ENCODE measurements at places on chromosomes 5 and 9. TPM values are rescaled to one million over a fixed set of nuclear protein-coding genes. Genes with fewer than 3 reads are reported as not detected.
A peak's percentile ranks its signal among the peaks of the same experiment; 100 is the strongest.

- DNase-seq: no peak
Measured at GRCh38 chr5:175457466-175457865, 13.5 kb upstream of the DRD1 start.

PDLIM4 gene
- total RNA-seq: 47.7 TPM

GRCh38 chr9:93096131-93096802 is at the start of gene CARD19:
TSS of gene CARD19 (plus strand) at chr9:93096217. CDS start at chr9:93096346, 129 bp downstream.
- DNase-seq: peak; percentile 90

SOHLH1 gene
- not detected for total RNA-seq

CCDC69 gene
- total RNA-seq: 10.5 TPM

DNA sequence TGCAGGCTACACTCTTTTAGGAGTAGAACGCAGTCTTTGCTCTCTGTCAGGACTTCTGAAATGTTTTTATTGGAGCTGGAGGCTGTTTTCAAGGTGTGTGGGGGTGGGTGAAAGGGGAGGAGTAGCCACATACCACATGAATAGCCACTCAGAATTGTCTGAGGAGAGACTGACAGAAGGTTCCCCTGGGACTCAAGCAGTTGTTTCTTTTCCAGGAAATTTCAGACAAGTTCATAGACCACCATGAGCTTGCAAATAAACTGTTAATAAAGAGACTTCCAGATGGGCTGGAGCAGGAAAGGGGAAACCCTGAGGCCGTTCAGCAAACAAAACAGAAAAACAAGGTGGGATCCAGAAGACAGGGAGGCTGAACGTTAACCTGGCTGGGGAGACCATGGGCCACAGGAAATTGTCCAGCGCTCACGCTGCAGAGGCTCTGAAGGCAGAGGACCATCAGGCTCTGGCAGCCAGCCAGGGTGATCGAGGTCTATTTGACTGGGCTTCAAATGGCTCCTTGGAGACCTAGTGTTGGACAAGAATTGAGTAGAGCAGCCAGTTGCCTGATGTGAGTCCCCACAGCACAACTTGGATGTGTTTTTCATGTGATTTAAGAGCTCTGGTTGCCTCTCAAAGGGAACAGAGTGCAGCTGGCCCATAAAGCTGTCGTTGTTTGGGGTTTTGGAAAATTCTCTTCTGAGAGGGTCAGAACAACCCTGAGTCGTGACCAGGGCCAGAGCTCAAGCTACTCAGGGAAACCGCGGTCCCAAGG is 159.2 kb upstream of the RAI14 start:
- DNase-seq: peak; percentile 72

- no peak for DNase-seq
Measured at GRCh38 chr9:19513671-19514275, 105.0 kb downstream of the ACER2 start.

EDIL3 gene
- total RNA-seq: 406 TPM

DNA sequence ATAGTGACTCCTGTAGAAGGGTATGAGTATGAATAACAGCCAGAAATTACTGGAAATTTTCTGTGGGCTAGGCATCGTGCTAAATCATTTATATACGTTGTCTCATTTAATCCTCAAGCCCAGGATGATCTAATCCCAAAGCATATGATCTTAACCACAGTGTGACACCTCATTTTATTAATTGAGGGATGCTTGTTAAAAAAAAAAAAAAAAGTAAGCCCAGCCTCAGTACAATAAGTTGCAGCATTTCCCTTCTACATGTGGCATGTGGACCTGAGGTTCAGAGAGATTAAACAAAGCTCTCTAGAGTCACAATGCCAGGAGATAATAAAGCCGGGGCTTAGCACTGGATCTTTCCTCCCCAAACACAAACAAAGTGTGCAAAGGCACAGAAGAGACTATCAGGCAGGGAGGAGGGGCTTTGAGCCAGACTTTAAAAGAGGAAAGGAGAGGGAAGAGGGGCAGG is 49.5 kb downstream of the KLF4 start:
- no peak for DNase-seq

ZNG1F gene
- 7.2 TPM for total RNA-seq

GRCh38 chr5:20574576-20574975 is 586.6 kb upstream of the CDH18 start:
- no peak for DNase-seq

DNA sequence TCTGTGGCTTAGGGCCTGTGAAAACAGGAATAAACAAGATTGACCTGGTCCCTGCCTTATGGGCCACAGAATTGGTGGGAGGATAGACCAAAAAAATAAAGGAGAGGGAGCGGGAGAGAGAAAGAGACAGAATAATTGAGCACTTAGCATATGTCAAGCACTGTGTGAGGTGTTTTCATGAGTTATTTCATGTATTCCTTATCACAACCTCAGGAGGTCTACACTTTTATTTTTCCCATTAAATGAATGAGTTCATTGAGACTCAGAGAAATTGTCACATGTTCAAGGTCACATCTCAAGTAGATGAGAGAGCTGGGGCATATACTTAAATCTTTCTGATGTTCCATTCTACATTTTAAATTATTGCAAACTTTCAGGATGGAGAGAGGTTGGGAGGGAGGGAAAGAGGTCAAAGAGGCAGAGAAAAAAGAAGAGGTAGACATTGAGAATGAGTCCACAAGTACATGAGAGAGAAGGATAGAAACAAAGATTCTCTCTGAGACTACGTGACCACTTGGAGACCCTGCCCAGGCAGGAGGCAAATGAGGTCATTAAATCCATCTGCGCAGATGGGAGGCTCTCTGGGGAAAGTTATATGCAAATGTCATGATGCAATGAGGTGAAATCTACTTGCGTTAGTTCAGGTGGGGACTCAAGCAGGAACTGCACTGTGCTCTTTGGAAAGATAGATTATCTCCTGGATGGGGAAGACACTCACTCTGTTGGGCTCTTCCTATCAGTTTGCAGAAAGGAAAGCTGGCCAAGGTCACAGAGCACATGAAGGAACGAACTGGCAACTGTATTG is 241.5 kb downstream of the PAPPA start:
- no peak for DNase-seq

GRCh38 chr5:62689599-62690368 is 111.2 kb downstream of the LRRC70 start:
- DNase-seq: no peak

AP3B1 gene
- 85.7 TPM for total RNA-seq

TXNDC15 gene
- total RNA-seq: 87.2 TPM

DNA sequence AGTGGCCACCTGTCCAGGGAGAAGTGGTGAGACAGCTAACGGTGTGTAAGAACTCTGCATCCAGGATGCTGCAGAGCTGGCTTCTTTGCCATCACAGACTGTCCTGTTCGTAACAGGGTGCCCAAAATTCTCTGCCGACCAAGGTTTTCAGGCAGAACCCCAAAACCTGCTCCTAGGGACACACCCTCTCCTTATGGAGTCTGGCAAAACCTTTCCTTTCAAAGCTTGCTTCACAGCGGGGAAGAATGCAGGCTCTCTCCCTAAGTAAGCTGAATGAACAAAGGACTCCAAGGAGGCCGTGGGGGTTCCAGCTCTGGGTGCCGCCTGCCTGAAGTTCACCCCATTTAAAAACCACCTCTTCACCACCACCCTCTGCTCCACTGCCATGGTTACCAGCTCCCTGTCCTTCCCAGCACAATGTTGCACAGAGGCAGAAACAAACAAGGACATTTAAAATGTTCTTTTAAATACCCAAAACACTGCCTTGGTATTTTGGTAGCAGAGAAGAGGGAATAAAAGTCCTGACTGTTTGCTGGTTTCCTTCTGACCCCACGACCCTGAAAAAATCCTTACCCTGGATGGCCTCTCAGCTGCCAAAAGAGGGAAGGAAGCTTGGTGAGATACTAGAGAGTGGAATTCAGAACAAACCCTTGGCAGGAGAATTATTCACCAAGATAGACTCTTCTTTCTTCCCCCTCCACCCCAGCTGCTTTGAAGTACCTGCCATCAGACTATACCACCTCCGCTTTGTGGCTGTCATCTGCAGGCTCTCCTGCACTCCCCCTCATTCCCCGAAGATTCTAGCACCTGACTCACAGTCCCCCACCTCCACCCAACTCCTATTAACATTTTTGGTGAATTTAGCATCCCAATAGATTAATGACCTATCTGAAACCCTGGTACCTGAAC is 7.1 kb upstream of the KLF9 start:
- DNase-seq: peak; percentile 75

DNA sequence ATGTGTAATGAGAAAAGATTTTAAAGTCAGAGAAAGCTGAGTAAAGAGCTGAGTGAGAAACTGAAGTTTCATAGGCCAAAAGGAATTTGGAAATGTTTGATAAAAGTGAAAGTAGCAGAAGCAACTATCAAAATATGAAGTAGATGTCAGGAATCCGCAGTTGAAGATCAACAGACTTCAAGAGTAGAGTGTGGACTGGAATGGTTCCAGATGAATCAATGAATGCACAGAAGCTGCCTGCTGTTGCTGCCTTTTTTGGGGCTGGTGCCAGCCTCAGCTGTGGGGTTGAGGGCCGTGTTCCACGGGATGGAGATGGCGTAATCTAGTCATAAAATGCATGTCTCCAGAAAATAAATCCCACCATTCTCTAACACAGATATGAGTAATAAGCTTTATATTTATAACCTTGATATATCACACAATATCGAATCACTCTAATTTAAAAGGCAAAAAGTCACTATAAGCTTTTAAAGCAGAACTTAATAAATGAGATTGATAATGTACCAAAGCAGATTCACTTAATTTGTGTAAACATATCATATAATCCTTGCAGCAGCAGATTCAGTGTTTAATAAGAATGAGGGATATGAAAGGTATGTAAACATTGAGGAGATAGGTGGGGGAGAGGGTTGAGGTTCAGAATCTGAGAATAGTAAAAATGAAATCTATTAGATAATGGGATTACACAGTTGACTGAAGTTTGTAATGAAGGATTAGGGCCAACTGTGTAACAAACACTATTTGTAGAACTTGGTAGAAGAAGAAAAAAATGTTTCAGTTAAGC is 652.3 kb upstream of the FTMT start:
- DNase-seq: peak; percentile 38

SVEP1 gene
- 43.0 TPM for total RNA-seq

- DNase-seq: peak; percentile 37
Measured at GRCh38 chr9:17519761-17520160, 59.1 kb upstream of the SH3GL2 start.

RAB3C gene
- not detected for total RNA-seq

DNA sequence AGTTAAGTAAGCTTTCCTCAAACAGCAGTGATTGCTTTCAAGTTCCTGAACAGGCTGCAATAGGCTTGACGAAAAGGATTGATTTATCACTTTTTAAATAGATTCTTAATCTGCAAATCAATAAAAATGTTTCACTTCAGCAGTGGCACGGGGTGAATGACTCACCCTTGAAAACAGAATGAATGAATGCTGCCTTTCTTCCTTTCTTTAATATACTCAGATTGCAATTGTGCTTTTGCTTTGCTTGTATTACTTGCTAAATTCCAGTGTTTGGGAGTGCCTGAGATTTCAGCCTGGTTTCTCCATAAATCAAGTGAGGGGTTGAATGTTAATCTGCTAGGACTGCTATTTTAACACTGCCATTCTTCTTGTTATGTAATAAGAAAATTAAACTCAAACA is 1293.8 kb downstream of the PTPRD start:
- no peak for DNase-seq

RLN2 gene
- not detected for total RNA-seq

IFNA21 gene
- total RNA-seq: not detected

PCDHGA12 gene
- 20.6 TPM for total RNA-seq

- no peak for DNase-seq
Measured at GRCh38 chr5:83418356-83419321, 52.9 kb upstream of the VCAN start.

GRCh38 chr5:143431789-143432188 is 28.3 kb upstream of the NR3C1 start:
- no peak for DNase-seq

PCDHB14 gene
- total RNA-seq: 2.7 TPM

DNA sequence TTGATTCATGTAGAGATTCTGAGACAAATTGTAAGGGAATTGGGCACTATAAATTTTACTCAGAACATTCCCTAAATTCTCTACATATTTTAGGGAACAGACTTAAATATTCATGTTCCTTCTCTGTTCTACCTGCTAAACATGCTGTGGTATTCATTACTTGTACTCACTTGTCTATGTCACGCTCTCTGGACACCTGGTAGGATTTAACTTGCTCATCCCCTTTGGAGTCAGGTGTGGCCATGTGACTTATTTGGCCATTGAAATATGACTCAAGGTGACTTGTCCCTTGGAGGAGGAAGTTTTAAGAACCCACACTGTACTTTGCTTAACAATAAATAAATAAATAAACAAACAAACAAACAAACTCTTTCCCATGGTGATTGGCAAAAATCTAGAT is 2258.8 kb upstream of the WWC1 start:
- DNase-seq: no peak

DMAC1 gene
- 7.6 TPM for total RNA-seq

TEK gene
- 8.3 TPM for total RNA-seq

DNA sequence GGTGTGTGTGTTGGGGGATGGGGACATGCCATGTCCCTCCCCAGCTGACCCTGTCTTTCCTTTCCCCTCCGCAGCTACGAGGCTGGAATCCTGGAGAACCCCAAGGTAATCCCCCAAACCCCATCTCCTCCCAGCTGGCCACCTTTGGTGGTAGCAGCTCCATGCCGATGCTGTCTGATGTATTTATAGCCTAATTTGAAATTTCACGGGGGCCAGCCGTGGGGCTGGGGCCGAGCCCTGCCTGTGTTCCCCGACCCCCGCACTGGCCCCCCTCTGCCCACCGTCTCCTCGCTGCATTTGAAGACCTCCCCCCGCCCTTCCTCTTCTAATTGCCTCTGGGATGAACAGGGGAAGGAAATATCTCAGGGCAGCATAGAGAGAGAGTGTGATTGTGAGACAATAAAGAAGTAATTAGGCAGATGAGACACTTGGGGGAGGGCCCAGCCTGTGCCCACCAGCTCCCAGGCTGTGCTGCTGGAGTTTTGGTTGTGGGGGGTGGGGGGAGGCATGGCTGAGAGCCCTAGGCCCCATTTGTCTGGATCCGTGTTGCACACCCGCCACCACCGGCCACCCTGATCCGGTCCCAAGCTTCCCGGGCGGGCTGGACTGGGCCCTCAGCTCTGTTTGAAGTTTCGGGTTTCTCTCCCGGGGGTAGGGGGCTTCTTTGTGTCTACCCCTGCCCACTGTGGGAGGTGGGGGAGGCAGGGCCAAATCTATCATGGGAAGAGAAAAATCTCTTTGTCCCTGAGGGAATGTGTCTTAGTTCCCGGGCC is 26.8 kb downstream of the ASS1 start:
- no peak for DNase-seq

DNA sequence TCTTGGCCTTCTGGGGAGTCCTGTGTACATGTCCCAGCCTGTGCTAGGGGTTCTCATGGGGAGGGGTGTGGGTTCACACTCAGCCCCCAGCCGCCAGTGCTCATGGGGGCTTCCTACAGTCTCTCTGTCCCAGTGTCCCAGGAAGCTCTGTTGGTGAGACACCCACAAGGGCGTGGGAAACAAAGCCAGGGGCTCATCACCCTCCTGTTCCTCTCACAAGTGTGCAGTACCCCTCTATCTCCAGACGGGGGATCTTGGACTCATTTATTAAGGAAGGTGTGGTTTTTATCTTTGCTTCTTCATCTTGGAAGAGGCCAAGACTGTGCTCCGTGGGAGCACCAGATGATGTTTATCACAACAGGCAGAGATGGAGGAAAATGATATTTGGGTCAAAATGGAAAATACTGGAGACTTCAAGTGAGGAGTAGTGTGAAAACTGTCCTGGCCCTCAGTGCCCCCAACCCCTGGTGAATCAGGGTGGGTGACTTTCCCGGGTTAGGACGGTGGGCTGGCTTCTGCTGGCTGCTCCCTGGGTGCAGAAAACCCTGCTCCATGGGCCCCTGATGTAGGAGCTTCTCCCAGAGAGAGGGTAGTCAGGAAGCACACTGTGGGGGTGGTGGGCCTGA is 15.2 kb downstream of the TMEM171 start:
- peak; percentile 70 for DNase-seq

MLANA gene
- under 0.01 TPM for total RNA-seq
